ENCODE measurements at places on chromosomes 4 and X.

DNA sequence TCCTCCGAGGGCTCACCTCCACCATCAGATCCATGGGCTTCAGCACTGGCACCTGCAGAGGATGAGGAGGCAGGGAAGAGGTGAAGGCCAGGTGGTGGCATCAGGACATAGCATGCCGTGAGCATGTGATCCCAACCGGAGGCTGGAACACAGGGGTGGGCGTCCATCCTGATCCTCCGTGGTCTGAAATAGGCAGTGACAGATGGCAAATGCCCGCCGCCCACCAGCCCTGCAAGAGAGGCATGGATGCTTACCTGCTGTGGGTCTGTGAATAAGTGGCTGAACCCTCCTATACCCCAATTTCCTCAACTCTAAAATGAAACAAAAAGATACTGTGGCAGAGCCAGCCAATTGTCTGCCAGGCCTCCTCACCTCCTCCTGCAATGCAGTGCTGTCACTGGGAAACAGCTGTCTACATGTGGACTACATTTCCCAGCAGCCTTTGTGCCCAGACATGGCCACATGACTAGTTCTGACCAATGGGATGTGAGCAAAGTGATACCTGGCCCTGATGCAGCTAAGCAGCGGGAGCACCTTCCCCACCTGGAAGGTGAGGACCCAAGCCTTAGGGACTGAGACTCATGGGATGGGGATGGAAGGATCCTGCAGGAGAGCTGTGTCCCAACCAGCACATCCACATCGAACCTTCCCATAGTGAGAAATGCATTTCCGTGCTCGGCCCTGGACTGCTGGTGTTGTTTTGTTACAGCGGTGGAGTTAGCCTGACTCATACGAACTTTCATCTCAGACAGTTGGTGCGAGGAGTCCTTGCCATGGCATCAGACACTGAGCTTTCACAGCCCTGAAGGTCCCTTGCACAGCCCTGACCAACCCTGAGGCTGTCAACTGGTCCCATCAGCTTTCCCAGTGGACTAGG, 99.5 kb downstream of the PPP2R2C start:
- no peak for DNase-seq

DNA sequence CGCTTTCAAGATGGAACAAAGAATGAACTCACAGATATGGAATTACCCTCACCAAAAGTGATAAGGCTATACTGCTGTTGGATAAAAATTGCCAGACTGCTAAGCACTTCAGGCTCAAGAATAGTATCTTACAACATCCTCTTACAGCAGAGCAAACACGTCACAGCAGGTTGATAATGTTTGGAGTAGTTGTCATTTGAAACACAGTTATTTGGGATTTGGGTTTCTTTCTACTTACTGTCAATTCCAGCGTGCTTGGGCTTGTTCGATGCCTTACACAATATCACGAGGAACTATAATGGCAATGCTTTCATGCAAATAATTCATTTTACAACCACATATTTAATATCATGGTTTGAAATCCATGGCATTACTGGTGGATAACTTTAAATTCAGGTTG, 1223.7 kb upstream of the AGA start:
- DNase-seq = no peak

- no peak for DNase-seq
Measured at GRCh38 chr4:168449719-168450452, 30.4 kb downstream of the DDX60L start.

DNA sequence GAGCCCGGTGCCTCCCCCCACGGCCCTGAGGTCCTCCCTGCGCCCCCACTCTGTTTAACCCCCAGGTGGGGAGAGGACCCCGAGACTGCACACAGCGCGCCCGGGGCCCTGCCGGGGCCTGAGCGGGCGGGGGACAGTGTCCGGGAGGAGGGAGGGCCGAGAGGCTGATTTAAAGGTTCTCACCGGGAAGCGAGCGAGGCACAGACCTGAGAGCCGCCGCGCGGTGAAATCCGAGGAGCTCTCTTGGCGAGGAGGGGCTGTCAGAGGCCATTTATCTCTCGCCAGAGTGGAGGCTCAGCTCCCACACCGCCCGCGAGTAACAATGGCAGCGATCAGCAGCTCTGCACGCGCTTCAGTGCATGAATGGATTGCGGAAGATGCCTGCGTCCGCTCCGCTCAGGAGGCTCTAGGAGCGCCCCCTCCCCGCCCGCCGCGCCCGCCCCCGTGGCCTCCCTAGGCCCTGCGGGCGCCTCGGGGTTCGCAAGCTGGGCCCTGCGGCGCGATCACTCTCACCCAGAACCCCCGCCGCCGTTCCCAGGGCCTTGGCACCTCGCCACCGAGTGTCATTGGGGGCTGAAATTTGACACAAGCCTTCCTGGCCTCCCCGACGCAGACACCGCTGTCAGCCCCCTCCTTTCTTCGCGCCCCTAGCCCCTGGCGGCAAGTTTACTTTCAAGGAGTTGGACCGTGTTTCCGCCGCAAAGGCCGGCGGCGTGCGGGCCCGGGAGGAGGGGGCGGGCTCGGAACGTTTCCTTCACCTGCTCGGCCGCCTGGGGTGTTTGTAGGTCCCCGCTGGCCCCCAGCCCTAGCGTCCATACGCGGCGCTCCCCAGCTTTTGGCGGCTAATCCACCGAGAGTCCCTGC, 48.7 kb upstream of the BCOR start:
- no peak for DNase-seq

DNA sequence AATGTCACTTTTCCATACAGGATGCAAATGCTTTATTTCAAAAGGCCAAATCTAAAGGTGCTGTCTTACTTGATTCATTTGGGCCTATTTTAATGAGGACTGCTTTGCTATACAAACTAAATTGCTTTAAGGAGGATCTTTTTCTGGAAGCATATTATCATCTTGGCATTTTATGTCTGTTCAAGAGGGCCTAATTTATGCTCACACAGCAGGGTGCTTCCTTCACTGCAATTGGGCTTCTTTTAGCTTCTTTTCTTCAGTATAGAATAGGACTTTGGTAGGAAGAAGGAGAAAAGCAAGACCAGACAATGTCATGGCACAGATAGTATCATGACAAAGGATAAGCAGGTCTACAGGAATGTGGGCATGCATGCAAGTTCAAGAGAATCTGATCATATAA, 222.4 kb upstream of the ANKRD50 start:
- DNase-seq = no peak

DNA sequence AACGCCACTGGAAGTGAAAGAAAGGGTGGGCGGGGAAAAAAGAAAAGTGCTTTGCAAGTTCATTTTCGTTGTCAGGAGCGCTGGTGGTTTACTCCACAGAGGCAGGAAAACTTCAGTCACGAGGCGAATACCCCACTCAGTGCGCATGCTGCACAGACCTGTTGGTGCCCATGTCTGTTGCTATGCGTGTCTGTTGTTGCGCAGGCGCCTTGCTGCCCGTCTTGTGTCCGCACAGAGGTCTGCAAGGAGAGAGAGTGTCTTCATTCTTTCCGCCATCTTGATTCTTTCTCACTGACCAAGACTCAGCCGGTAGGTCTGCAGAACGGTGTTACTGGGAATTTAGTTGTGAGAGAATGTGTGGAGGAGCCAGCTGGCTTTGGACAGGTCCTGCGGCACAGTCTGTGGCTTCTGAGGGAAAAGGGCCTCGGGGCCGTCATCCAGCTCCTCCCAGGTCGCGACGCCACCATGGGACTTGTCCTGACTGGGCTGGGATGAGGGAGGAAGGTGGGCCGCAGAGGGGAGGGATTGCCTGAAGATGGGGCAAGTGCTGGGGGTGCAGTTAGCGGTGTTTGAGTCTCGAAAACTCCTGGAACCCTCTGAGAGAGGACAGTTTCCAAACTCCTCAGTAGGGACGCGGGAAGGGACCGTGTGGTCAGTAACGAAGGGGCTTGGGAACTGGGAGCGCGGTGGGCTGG, at the start of gene PAGE2:
Gene PAGE2, plus strand, starts transcription at position 224 of the 695 bp plus-strand sequence. CDS start 1,003 bp downstream, outside the sequence.
- DNase-seq = no peak

GRCh38 chr4:110033355-110034025, 120.8 kb downstream of the EGF start:
- DNase-seq = no peak

GRCh38 chr4:111698361-111698760, 446.9 kb upstream of the FAM241A start:
- no peak for DNase-seq

- no peak for DNase-seq
Measured at GRCh38 chr4:174362340-174362739, 78.6 kb downstream of the CEP44 start.

GRCh38 chr4:172794307-172794703, 374.3 kb upstream of the GALNT7 start:
- no peak for DNase-seq

DNA sequence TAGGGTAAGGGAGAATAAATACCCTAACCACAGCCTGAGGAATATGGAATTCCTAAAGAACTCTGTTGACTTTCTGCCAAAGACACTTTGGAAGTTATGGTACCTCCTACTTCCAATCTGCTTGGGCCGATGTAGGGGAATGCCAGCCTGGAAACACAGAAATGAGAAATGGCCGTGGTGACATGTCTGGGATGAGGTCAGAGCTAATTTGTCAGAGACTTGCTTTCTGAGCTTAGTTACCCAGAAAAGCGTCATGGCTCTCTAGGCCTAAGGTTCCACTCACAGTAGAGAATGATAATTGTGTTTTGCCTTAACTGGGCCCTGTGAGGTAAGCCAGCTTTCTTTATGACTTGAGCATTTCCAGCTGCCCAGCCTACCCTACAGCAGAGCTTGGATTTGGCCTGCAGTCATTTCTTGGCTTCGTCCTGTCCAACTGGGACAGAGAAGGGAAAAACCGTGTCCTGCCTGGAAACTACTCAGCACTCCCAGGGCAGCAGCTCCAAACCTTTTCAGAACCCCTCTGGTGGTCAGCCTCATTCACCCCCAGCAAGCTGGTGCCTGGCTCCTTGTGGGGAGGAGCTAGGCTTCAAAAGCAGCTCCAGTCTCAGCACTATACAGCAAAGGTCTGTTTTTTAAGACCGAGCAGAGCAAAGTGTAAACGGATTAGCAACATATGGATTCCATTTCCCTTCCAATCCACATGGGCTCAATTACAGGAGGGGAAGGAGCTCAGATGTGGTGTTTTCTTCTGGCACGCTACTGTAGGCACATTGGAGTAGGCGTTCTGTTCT, 92.3 kb downstream of the RLIM start:
- DNase-seq = no peak

GRCh38 chr4:6359536-6360308, 90.1 kb downstream of the WFS1 start:
- DNase-seq = no peak

GRCh38 chrX:131841496-131842437, 181.3 kb upstream of the STK26 start:
- no peak for DNase-seq

- no peak for DNase-seq
Measured at GRCh38 chrX:6292599-6292998, 63.9 kb upstream of the NLGN4X start.

- DNase-seq = no peak
Measured at GRCh38 chr4:128841402-128841801, 31.9 kb downstream of the JADE1 start.

- no peak for DNase-seq
Measured at GRCh38 chr4:73415807-73416238, 11.7 kb downstream of the ALB start.

DNA sequence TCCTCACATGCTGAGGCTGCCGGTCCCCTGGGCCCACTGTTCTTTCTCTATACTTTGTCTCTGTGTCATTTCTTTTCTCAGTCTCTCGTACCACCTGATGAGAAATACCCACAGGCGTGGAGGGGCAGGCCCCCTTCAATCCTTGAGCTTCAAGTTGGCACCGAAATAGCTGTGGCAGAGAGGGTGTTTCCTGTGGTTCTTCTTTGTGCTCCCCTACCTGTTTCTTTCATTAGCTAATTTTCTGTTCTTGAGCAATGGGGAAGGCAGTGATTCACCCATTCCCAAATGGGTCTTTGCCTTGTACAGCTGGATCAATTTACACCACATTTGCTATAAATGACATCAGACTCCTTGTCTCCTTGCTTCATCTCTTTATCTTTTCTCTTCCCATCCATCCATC, 2.1 kb upstream of the CYSLTR1 start:
- DNase-seq = no peak

- DNase-seq = no peak
Measured at GRCh38 chr4:56767567-56767966, 53.9 kb downstream of the SPINK2 start.

DNA sequence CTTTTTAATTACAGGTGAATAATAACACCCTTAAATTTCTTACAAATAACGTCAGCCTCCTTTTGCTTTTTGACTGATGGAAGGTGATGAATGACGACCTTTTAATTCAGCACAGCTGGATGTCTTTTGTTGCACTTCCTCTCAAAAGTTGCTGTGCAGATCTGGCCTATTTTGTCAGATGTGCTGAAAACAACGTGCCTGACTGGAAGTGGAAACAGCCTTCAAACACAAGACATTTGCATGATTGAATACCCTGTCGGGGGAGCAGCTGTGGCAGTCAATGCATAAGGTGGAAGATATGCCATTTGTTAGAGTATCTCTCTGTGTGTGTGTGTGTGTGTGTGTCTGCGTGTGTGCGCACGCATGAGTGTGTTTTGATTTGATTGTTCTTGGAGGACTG, 579.7 kb downstream of the SPRY1 start:
- DNase-seq = peak; percentile 94

- no peak for DNase-seq
Measured at GRCh38 chr4:158033416-158034120, 139.3 kb downstream of the GASK1B start.

GRCh38 chr4:10380735-10381134, 76.5 kb downstream of the ZNF518B start:
- no peak for DNase-seq

- DNase-seq = no peak
Measured at GRCh38 chrX:44889824-44890223, 16.8 kb downstream of the KDM6A start.

GRCh38 chr4:152663203-152664066, 16.4 kb downstream of the TMEM154 start:
- DNase-seq = no peak

- no peak for DNase-seq
Measured at GRCh38 chr4:173288296-173288695, 45.9 kb downstream of the HMGB2 start.

DNA sequence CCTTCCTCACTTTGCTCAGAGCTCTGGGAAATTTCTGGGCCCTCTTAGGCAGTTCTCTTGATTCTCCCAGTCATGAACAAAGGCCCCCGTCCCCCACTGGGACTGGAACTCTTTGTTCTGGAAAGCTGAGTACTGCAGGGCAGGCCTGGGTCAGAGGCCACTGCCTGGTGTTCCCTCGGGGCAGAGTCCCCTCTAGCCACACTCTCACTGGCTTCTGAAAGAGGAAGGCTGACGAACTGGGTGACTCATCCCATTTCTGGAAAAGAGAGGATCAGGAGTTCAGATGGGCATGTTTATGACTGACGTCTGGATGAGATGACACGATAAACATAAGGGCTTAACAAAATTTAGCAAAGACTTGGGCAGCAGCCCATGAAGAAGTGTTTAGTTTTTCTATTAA, 47.7 kb downstream of the DDX3X start:
- no peak for DNase-seq

All from NCI-H1417 treated with DMSO at 0.1 percent for 48 hours (cell line).